ENCODE measurements at places on chromosomes 7 and 10.

GRCh38 chr10:78450239-78450638, 416.6 kb downstream of the RPS24 start:
- DNase-seq: no peak

- DNase-seq: no peak
These were observed 18.0 kb upstream of the TBXAS1 start for GRCh38 chr7:139811066-139811465.

DNA sequence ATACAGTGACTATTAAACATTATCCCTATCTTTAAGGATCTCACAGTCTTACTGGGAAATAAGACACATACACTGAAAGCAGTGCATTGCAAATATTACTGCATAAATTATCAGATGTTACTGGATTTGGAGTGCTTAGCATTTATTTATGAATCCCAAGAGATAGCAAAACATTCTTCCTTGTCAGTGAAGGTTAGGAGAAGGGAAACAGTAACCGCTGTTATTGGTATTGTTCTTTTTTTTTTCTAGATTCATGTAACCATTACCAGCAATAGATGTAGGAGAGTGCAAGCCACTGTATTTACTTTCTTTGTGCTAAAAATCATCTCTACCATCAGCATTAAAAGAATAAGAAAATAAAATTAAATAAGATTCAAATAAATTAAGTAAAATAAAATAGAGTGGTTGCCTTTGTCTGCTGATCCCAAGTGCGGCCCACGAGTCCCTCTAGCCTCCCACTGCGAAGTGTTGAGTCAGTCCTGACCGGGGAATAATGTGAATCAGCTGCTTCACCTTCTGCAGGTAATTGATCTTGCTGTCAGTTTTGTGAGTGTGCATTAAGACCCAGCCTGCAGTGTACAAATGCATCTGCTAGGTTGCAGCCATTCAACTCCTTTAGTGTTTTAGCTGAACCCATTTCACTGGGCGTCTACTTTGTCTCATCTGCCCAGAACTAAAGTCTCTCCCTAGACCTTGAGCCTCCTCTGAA, 1344.9 kb downstream of the GATA3 start:
- DNase-seq: no peak

GRCh38 chr7:156460858-156461627, 179.5 kb upstream of the RNF32 start:
- DNase-seq: no peak

Measured in left ventricle myocardium superior (tissue), 1 donor.